Activated gamma-delta T cell treated with anti-CD3 and anti-CD28 coated beads, Interleukin-2, amount 50 U/mL, for 16 hours (primary cell): ENCODE measurements at places on chromosomes 12 and 14.

GRCh38 chr14:59678352-59678751 is 101.7 kb upstream of the CCDC175 start:
- DNase-seq = no peak

DNA sequence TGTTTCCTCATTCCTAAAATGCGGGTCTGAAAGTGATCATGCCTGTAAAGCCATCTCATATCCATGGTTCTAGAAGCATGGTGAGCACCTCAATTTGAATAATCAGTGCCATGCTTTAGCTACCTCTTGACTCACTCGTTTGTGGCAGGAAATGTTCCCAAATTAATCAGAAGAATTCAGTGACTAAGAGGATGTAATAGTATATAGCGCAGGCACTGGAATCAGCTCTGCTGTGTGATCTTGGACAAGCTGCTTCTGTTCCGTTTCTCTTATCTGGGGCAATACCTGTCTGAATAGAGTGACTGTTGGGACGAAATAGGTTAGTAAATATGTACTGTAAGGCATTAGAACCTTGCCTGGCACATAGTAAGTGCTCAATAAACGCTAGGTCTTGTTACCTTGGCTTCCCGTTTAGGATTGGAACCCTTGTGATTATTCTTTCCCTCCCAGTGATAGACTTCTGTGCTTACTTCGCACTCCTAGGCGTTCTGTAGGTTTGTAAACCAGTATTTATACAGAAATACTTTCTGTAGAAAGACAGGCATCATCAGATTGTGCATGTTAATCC is 820 bp upstream of the SMAGP start:
- no peak for DNase-seq

DNA sequence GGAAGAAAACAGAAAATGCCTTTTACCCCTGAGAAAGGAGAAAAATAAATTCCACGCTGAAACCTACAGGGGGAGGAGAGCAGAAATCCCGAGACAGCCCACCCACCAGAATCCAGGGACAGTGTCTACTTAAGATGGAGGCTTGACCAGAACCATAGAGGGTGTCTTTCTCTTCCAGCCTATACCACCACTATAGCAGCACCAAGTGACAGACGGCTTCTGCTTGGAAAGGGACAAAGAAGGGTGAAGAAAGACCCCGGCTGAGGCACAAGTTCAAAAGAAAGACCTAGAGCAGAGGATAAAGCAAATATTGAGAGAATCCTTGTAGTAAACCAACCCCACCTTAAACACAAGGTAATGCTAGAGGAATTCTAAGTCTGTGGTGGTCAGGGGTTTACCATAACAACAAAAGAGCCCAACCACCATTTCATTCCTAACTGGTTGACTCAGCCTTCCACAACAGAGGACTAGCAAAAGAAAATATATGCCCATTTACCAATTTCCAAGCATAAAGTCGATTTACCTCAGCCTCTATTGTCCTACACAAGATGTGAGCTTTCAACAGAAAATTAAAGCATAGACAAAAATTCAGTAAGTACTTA is 105.3 kb upstream of the FOXG1 start:
- DNase-seq = no peak

- DNase-seq = no peak
These were observed 239.7 kb downstream of the SSPN start for GRCh38 chr12:26435069-26435404.

GRCh38 chr12:109900752-109901580 is 892 bp downstream of the TCHP start:
- no peak for DNase-seq
